ENCODE measurements at places on chromosomes 3 and 15.

GRCh38 chr3:33624756-33625155, 93.3 kb downstream of the CLASP2 start:
- DNase-seq, result no peak

- DNase-seq, result no peak
Observed at GRCh38 chr3:192915722-192916121, 1.9 kb downstream of the MB21D2 start.

- DNase-seq, result no peak
Observed at GRCh38 chr3:141649871-141650270, 88.2 kb upstream of the RNF7 start.

- DNase-seq, result no peak
Observed at GRCh38 chr15:66308531-66308930, 15.2 kb downstream of the DIS3L start.

- DNase-seq, result no peak
Observed at GRCh38 chr3:9914559-9915253, 2.2 kb upstream of the IL17RC start.

- no peak for DNase-seq
Observed at GRCh38 chr3:101964861-101965260, 115.5 kb downstream of the NFKBIZ start.

DNA sequence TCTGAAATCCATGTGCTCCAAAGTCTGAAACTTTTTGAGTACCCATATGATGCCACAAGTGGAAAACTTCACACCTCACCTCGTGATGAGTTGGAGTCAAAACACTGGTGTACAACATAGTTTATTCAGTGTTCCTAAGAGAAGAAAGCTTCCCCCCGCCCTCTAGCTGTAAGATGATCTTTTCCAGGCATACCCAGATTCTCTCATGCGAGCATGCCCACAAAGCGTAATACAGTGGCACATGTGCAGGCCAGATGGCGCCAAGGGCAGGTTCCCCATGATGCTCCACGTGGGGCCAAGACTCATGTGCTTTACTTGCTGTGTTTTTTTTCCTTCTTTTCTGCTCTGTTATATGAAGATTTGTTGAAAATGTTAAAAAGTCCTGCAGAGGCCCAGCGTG, 104.9 kb upstream of the LRRFIP2 start:
- DNase-seq, result peak; percentile 54

GRCh38 chr3:177110895-177111294, 86.4 kb downstream of the TBL1XR1 start:
- DNase-seq, result no peak

- DNase-seq, result peak; percentile 56
Observed at GRCh38 chr3:134449277-134449676, 36.5 kb downstream of the ANAPC13 start.

DNA sequence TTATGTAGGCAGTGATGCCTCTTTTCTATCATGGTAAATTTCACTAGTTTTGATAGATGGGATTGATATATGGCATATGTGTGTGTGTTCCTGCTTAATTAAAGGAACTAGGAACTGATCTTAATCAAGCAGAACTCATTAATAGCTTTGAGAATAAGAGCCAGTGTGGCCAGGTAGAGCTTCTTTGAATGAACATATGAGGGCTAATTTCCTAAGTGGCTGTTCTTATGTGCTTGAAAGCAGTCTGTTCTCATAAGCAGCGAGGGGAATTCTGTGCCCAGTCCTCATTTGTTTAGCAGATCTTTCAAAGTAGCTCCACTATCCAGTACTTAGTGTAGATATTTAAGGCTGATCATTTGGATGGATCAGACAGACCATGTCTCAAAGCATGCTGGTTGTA, 164.2 kb downstream of the GABRG3 start:
- no peak for DNase-seq

DNA sequence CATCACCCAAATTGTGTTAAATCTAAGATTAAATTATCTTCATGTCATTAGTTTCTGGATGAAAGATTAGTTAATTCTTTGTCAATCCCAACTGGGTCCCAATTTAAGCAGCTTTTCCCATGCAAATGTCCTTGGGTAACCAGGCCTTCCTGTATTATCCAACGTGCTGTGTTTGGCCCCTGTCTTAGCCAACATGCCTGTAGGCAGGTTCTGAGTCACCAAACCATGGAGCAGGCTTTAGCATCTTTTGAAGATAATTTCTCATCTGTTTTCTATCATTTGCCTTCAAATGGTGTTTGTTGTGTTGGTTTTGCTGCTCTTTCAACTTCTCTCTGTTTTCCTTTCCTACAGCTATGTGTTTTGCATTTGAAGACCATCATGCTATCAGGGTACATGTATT, 216.2 kb downstream of the ITPR1 start:
- DNase-seq, result no peak

- no peak for DNase-seq
Observed at GRCh38 chr3:41073190-41073589, 126.1 kb upstream of the CTNNB1 start.

DNA sequence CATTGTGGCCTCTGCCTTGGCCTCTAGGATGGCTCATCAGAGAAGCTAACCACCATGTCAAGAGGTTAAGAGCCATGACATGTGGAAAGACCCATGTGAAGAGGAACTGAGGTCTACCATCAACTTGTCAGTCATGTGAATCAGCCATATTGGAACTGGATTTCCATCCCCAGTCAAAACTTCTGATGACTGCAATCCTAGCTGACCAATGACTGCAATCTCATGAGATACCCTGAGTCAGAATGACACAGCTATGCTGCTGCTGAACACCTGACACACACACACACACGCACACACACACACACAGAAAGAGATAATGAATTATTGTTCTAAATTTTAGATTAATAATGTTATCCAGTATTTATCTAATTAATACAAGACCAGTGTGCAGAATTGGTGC, 337.5 kb upstream of the LMCD1 start:
- no peak for DNase-seq

GRCh38 chr3:151895478-151896241, 22.2 kb downstream of the SUCNR1 start:
- DNase-seq, result no peak

DNA sequence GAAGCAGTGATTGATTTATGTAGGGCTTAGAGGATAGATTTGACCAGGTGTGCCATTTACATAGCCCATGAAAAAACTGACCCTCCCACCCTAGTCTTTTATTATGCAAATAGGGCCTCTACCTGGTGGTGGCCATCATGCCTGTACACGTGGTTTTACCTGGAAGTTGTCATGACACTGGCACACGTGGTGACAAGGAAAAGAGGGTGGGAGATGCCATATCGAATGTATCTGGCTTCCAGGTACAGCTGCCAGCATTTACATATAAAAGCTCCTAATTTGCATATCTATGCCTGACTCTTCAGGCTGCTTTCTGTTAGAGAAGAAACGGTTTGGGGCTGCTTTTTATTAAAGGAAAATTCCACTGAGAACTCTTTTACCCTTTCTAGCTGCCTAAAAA, 35.0 kb upstream of the DNAJC13 start:
- DNase-seq, result no peak

GRCh38 chr3:180184816-180185215, 148.1 kb upstream of the PEX5L start:
- peak; percentile 37 for DNase-seq

GRCh38 chr3:44439499-44440295, 37.8 kb downstream of the ZNF445 start:
- peak; percentile 12 for DNase-seq

- no peak for DNase-seq
Observed at GRCh38 chr3:126156468-126156867, 23.9 kb downstream of the ALDH1L1 start.

DNA sequence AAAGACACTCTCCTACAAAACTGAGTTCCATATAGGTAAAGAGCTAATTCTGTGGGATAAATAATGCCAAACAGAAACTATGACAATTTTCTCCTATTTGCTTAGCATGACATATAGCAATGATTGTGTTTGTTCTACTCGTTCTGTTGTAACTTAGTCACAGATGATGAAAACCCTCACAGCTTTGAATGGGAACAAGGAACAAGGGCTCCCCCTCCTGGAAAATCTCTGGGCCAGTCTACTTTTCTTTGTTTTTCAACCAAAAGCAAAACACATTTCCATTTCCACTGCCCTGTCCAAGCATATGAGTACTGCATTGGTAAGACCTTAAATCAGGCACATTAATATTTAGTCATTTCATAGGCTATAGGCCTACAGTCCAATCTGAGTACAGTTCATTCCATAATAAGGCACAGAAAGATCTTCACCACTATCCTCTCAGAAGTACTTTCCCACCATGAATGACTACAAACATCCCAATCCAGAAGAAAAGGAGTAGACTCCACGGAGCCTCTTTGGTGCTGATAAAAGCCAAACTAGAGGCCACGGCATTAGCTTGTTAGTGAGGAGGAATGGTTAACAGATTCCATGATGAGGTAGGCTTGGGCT, 67.1 kb downstream of the ATP8B4 start:
- peak; percentile 79 for DNase-seq

DNA sequence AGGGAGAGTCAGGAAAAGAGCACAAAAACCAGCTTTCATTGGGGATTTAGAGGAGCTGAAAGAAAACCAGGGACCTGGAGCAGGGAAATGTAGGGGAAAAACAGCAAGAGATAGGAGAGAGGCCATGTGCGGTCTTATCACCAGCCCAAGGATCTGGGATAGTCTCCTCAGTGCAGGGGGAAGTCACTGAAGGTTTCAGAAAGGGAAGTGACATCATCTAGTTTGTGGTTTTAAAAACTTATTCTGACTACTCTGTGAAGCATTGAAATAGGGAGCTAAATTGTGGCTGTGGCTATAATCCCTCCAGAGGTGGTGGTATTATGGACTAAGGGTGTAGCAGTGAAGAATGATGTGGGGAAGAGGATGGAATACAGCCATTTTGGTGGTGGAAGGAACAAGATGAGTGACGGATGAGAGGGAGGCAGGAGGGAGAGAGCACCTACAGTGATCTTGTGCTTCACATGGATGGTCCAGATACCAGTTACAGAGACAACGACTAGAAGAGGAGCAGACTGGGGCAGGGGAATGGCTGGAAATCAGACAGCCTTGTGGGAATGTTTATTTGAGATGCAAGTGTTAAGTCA, 72.7 kb downstream of the HMG20A start:
- peak; percentile 72 for DNase-seq

DNA sequence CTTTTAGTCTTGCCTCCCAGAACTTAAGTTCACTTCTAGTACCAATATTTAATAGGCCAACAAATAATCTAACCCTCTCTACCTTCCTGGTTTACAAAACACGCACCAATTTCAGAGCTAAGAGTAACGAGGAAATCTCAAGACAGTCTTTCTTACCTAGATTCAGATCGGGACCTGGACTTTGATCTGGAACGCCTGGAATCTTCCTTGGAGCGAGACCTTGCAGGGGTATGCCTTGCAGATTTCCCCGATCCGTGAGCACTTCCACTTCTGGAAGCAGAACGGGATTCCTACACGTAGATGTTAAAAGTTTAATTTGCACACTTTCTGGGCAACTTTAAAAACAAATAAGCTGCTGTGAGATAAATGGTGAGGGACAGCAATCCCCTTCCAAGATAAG, 11.4 kb downstream of the TRA2B start:
- DNase-seq, result no peak

DNA sequence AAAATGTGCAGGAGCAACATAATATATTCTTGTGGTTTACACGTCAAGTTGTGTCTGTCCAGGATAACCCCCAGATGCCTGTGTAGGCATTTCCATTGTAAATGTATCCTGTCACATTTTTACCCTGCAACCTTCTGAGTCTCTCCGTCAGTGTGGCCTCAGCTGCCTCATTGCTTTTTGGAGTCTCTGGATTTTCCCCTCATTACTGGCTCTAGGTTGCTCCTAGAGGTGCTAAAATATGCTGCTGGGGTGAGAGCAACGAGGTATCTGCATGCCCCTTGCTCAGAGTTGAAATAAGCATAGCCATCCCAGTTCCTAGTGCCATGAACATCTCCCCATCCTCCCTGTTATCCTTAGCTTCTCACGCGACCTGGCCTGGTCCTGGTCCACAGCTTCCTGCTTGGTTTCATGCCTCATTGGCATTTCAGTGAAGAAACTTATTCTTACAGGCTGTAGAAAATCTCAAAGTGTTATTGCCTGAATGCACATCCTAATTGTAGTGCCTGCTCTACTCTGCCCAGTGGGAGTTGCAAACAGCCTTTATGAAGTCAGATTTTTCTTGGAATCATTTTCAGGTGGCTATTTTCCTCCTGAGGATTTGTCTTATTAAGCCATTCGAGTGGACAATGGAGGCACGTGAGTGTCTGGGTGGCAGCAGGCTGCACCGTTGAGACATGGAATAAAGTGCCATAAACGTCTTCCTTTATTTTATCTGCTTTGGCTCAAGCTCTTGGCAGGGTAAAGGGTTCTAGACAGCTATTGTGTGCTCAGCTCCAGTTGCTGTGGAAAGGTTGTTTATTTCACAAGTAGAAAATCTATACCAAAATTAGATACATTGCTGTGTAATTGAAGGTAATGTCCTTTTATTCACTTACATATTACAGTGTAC, 33.2 kb downstream of the OXNAD1 start:
- DNase-seq, result no peak

DNA sequence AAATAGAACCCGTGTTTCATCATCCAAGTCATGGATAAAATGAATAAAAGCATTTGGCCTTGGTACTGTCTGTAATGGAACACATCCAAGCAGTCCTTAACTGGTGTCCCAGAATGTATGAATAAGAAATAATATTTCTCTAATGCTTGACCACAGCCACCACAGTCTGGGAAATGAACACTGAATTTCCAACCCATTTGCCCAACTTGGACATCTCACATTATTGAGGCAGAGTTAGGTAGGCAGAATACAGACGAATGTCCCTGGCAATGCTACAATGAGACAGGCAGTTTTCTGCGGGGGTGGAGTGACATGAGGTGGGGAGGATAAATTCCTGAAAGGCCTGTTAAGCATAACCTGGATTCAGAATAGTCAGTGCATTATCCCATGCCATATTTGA, 245.7 kb downstream of the ZIC1 start:
- peak; percentile 80 for DNase-seq

- no peak for DNase-seq
Observed at GRCh38 chr3:87164245-87164644, 62.9 kb upstream of the CHMP2B start.

GRCh38 chr3:186991470-186991869, 61.1 kb downstream of the ST6GAL1 start:
- DNase-seq, result no peak

DNA sequence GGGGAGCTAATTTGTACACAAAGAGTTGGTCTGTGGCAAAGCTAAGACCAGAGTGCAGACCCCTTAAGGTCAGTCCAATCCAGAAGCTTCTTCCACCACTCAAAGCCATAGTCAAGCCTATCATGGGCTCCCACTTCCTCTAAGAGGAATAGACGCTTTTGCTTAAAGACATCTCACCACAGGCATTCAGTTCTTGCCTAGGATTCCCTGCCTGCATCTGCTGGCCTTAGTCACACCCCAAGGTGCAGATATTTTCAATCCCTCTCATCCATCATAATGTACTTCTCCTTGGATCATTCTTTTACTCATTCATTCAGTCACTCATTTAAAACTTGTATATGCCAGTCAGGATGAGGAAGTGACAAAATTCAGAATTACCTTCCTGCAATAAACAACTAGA, 179.6 kb upstream of the STT3B start:
- DNase-seq, result no peak

DNA sequence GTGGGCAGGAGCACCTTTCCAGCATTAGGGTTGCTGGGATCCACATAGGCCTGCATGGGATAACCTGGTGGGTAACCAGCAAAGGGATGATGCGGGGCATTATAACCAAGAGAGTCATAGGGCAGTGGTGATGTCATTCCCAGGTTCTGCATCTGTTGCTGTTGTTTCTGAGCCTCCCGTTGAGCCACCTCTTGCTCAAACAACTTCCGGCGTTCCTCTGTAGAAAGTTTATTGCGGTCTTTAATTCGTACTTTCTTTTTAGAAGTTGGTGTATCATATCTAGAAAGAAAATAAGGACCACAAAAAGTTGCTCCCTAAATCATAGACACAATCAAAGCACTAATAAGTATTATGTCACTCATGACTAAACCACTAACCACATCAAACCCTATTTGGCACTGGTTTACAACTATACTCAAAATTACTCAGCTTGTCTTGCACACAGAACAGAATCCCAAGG, 77.8 kb downstream of the NBEAL2 start:
- DNase-seq, result no peak

Measured in fibroblast of skin of back (primary cell).